ENCODE measurements at places on chromosomes 7 and 10.

- no peak for DNase-seq
Observed at GRCh38 chr10:71659111-71659634, 60.4 kb downstream of the C10orf105 start.

GRCh38 chr10:79608505-79609375, 2.0 kb upstream of the SFTPA1 start:
- DNase-seq: peak; percentile 3

DNA sequence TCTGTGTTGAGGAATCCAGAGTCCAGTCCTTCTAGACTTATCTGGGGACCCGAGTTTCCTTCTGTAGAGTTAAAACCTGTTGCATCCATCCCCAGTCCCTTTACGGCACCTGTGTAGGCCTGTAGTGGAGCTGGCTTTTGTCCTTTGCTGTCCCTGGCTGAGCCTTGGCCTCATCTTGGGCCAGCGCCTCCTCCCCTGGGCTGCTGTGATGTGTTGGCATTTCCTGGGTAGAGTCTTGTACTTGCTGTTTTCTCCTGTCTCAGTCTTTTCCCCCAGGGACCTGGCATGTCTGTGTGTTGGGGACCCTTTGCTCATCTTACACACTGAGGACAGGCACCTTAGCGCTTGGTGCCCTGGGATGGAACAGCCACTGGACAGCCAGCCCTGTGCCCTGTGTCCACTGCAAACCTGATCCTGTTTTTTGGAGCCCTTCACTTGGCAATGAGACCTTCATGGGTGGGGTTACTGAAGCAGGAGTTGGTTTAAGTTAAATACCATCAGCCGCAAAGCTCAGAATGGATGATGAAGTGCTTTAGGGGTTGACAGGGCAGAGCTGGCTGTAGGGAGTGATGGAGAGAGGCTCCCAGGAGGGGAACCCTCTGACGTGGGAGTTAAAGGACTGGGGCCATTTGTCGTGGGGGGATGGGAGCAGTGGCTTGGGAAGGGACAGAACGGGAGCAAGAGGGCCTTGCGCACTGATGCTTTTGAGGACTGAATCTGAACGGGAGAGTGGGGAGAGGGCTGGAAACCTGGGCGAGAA, 50.9 kb downstream of the CUX1 start:
- DNase-seq: no peak

DNA sequence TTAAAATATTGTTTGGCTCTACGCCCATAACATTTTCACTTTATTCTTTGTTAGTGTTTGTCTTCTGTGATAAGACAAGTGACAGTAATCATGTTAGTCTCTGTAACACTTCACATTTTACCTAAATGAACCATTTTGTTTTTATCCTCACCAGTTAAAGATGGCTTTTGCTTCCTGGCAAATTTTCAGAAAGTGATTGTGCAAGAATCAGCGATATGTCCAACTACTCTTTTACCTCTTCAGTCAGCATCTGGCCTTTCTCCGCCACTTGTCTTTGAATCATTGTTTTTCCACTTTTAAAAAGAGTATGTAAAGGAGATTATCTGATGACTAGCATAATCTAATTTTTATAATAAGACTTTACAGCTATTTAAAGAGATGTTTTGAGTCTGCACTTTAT, 3.5 kb downstream of the DGKB start:
- DNase-seq: peak; percentile 70

DNA sequence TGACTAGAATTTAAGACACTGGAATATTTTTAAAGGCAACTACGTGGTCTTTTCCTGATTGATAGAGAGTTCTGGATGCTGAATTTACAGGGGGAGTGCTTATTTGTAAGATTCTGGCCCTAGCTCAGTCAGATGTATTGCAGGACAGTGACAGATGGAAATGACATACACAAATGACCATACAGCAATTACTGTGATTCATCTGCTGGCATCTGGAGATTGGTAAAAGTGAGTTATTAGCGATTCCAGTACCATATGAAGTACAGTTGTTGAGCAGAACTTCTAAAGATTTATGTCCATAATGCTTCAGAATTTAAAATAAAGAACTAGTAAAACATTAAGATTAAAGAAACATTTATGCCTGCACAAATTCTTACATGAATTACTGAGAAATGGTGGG, 243.2 kb downstream of the CRPPA start:
- DNase-seq: no peak

DNA sequence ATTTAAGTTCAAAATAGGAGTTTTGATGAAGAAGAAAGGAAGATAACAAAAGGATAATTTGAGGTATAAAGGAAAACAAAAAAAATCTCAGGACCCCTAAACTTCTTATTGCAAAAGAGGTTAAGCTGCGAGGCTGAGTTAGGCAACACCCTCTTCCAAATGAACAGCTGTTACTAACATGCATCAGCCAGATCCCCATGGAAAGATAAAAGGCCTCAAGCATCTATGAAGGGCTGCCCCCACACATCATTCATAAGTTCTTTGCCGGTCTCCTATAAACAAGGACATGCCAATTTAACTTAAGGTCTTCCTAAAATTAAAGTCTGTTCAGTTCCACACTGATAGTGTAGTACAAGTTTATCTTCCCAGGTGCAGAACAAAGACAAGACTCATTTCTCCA, 75.8 kb upstream of the IMMP2L start:
- DNase-seq: no peak

DNA sequence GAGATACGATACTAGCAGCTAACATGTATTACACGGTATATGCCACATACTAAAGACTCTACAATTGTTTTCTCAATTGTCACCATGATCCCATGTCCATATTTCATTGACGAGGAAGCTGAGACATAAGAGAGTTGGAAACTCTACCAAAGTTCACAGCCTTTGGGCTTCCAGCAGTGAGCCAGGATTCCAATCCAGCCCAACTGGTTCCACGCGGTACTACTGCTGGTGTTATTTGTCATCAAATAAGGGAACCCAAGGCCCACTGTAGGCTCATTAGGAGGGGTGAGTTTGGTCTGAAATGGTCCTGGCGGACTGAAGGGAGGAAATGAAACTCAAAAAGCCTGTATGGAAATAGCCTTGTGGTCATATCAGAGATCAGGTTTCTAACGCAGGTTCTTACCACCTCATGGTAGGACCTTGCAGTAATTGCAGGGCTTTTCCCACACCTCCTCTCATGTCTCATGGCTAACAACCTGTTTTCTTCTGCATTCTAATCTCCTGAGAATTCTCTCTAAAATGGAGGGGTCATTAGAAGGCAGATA, 814.6 kb downstream of the LRMDA start:
- DNase-seq: no peak

DNA sequence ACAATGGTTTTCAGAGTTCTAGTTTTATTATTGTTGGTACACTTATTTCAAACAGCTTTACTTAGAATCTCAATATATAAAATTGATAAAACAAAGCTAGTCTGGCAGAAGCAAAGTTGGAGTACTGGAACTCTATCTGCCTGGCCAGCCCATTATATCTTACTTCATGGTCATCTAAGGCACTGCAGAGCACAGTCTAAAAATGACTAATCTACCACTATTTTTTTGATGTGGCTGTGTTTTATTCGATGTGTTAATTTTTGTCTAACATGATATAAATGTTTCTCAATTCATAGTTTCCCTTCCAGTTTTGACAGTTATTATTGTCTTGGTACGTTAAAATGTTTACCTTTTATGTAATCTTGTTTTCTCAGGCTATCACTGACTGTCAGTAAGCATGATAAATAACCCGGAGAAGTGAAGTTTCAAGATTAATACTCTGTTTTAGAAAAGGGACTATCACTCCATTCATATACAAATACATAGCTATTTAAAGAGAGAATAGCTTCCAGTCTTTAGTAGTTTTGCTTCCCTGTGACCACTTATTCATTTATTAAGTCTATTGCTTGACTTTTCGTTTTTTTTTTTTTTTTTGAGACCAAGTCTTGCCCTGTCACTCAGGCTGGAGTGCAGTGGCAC, 60.6 kb upstream of the CSTF2T start:
- no peak for DNase-seq

- DNase-seq: no peak
Observed at GRCh38 chr7:17297243-17297642, 1.2 kb upstream of the AHR start.

DNA sequence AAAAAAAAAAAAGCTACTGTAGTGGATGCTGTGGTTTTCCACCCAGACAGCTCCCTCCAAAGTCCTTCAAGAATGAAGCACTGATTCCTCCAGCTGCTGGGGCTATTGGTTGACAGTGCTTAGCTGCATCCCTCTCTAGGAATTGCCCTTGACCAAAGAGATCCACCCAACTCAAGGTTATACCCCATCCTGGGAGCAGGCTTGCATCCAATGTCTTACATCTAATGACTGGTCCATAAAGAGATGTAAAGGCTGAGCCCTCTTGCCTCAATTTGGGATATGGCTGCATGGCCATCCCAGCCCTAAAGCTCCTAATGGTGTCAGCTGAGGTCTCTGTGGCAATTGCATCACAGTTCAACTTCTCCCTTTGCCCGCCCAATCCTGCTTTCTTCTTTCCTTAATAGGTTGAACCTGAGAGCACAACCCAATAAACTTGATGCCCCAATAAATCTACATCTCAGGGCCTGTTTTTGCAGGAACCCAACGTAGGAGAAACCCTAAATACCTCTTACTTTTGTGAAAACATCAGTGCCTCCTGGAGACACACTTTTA, 4.4 kb downstream of the GPR37 start:
- DNase-seq: no peak

- no peak for DNase-seq
Observed at GRCh38 chr10:114477285-114477684, 73.0 kb upstream of the AFAP1L2 start.

- no peak for DNase-seq
Observed at GRCh38 chr7:121420976-121421375, 24.9 kb upstream of the FAM3C start.

DNA sequence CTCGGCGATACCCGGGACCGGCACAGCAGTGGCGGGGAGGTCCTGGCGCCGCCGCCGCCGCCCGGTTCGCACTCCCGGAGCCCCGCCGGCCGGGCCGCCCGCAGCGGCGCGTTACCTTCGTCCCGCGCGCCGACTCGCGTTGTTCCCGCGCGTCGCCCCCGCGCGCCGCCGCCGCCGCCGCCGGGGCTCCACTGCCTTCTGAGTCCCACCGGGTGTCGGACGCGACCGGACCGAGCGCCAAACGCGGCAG, at the start of gene EZH2:
Gene EZH2, minus strand, starts transcription at position 243 of the 250 bp plus-strand sequence. CDS start 36,993 bp downstream, outside the sequence.
- no peak for DNase-seq

- DNase-seq: no peak
Observed at GRCh38 chr7:1752771-1753563, 82.9 kb downstream of the ELFN1 start.

DNA sequence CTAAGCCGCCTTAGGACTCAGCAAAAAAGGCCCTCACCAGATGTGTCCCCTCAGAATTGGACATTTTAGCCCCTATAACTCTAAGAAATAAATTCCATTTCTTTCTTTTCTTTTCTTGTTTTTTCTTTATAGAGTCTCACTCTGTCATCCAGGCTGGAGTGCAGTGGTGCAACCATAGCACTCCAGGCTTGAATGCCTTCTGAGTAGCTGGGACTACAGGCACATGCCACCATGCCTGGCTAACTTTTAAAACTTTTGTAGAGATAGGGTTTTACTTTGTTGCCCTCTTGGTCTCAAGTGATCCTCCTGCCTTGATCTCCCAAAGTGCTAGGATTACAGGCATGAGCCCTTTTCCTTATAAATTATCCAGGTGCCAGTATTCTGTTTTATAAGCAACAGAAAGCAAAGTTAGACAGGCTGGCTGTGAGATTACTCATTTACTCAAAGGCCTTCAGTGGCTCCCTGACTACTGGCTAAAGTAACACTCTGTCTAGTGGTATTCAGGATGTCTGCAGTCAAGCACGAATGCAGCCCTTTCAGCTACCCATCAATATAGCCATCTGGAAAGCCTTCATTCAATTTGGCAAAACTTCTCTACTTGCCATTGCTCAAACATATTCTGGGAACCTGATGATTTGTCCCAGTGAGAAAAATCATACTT, 128.6 kb downstream of the ICA1 start:
- DNase-seq: no peak

DNA sequence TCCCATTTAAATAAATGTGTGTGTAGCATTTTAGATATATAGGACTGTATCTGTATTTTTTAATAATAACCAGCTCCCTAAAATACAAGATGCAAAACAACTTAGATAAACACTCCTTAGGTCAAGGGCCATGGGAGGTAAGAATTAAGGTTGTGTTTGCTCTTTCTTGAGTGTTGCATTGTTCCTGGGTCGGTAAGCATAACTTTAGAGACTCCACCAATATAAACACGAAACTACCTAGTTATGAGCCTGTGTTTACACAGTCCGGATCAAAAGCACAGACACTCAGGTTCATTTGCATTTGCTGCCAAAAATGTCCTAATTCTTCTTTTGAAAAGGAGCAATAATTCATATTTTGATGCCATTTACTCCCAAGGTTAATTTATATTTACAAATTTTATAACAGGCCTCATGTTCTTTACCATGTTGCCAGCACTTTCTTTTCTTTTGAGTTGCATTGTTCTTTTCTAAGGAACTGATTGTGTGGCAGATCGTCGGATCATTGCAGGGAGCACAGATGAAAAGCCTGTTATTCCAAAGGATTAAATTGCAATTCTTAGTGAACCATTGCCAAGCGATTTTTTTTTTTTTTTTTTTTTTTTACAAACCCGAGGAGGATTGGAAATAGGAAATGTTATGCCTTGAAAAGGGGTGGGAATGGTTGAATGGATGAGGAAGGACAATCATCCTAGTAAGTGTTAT, 45.8 kb upstream of the GLCCI1 start:
- DNase-seq: peak; percentile 36

DNA sequence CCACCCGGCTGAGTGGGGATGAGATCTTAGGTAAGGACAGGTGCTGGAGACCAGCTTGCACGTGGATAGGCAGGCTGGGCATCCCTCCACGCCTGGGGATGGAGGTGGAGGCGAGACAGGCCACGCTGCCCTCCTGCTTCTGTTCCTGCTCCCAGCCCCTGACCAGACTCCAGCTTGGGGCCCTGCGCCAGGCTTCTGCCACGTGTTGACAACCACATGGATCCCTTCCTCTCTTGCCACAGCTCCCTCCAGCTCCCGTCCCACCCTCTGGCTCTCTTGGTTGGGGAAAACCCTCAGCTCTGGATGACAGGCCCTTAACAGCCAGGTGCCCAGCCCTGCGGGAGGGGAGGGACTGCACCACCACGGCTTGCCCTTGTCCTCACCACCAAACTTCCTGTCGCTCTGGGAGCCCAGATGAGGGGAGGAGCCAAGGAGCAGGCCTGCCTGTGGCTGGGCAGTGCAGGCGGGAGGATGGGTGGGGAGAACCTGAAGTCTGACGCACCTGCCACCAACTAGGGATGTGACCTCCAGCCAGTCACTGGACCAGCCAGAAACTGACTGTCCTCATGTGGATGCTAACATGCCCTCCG, 36.0 kb downstream of the KCNH2 start:
- no peak for DNase-seq
